ENCODE measurements at places on chromosomes 1 and 21.
A peak's percentile ranks its signal among the peaks of the same experiment; 100 is the strongest.

GRCh38 chr21:25370311-25370744 is 237.0 kb downstream of the MRPL39 start:
- DNase-seq, result no peak

DNA sequence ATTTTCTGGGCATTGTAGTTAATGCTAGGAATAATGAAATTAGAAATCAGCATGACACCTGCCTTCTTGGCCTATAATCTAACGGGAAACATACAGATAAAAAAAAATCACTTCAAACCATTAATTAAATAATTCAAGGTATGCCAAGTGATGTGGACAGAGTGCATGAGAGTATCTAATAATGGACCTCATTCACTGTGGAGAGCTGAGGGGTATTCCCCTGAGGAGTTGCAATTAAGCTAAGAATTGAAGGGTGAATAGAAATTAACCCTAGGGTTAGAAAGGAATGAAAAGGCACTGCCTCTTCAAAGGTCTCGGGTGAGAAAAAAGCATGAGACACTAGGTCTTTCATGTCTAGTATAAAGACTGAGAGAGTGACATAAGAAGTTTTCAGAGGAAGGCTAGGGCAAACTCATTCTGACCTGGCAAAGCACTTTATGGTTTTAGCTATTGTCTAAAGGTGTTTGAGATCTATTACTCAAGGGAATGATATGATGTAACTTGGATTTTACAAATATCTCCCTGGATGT is 466.1 kb downstream of the KCNT2 start:
- DNase-seq, result no peak

DNA sequence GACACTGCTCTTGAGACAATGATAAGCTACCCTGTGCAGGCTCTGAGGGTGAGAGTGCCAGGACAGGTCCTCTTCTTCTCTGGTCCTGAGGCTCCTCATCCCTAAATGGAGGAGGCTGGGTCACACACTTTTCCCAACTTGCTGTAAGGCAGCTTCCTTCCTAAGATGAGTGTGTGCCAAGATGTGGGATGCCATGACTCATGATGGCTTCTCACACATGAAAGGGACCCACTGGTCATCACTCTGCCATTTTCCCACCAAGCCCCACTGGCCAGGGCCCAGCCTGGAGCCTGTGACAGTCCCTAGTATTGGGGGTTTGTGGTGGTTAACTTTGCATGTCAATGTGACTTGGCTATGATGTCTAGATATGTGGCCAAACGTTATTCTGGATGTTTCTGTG is 54.4 kb downstream of the CNIH3 start:
- DNase-seq, result no peak

DNA sequence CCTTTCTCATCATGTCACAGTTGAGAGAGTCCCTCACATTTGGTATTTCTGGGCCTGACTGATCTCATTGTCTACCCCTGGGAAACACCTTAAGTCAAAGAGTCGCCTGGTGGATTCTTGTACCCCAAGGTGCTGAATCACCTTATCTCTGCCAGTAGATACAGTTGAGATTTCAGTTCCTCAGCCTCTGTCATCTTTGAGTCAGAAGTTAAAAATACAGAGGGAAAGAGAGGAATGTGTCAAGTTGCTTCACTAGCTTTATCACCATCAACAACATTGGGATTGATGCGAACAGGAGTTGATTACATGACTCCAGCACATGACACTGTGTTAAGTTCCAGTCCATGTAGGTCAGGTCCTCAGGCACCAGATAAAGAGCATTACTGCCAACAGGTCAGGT is 513.0 kb downstream of the NUF2 start:
- no peak for DNase-seq

- no peak for DNase-seq
These were observed 149.3 kb downstream of the NR5A2 start for GRCh38 chr1:200176798-200177197.

DNA sequence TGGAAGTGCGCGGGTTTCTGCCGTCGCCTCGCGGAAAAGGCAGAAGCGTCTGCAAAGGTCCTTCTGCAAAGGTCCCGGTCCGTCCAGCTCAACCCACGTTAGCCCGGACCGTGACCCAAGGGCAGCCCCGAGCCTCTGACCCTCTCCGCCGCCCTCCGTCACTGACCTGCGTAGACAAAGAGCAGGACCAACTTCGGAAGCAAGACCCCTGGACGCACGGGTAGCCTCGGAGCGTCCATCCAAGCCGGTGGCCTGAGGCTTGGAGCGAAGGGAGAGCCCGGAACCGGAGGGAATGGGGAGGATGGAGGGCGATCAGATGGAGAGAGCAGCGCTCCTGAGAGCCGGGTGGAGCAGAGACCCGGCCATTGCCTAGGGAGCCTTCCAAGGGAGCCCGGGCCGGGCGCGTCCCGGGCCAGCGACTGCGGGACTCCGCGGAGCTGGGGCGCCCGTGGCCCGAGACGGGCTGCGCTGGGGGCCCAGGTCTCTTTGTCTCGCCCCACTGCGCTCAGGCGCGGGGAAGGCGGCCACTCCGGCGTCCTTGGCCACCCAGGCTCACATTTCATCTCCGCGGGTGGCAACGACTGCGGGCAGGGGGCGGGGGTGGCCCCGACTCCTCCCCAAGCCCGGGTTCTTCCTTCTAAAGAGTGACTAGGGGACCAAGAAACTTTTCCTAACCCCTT is at the start of gene CYYR1:
TSS of gene CYYR1 (minus strand) at position 585 of the 680 bp plus-strand sequence. CDS start at position 239, 346 bp downstream.
- DNase-seq, result no peak

GRCh38 chr1:203340112-203340790 is 10.7 kb downstream of the FMOD start:
- no peak for DNase-seq

GRCh38 chr1:110880708-110881374 is 7.9 kb downstream of the CD53 start:
- DNase-seq, result peak; percentile 24

DNA sequence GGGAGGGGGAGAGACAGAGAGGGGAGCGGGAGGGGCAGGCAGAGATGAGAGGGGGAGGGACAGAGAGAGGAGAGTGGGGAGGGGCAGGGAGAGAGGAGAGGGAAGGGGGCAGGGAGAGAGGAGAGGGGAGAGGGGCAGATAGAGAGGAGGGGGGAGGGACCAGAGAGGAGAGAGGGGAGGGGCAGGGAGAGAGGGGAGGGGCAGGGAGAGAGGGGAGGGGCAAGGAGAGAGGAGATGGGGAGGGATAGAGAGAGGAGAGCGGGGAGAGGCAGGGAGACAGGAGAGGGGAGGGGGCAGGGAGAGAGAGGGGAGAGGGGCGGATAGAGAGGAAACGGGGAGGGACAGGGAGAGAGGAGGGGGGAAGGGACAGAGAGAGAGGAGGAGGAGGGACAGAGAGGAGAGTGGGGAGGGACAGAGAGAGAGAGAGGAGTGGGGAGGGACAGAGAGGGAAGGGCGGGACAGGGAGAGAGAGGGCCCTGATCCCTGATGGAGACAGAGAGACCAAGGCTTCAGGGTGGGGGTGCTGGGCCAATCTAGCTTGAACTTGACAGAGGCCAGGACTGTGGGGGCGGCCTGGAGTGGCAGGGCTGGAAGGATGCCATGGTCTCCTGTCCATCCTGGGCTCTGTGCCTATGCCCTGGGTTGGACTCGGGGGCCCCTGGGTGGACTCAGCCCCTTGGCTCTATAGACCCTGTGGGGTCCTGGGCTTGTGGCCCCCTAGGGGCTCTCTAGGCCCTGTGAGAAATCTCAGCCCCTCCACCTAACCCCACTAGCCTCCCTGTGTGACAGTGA is 43.6 kb downstream of the DMRTB1 start:
- DNase-seq, result no peak

DNA sequence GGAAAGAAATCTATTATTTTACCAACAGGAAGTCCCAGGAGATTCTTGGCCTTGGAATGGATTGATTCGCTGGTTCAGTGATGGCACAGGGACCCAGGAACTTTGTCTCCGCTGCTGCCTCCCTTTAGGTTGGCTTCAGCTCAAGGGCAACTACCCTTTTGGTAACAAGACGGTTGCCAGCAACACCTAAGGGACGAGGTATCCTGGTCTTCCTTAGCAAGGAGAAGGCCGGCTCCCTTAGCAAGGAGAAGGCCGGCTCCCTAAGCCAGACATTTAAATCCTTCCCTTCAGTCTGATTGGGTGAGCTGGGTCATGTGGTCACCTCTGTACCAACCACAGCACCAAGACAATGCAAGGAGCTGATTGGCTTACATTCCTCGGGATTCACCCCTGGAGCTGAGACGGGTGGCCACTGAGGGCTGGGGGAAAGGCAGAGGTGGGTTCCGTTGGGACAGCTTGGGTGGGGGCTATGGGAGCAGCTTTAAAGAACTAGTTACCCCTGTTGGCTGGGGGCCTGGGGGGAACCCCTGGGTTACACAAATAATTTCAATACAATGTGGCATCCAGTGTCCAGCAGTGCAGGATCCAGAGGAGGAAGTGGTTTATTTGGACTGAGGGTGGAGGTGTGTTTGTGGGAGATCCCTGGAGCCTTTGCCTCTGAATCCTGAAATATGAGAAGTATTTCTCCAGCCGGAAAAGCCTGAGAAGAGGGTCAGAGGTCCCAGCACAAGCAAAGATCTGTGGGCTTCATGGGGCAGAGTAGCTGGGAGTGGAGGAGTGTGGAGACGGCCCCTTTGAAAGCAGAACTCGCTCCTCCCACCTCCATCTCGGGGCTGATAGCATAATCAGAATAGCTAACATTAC is 20.7 kb upstream of the CLIC4 start:
- DNase-seq, result no peak

- no peak for DNase-seq
These were observed 229.7 kb upstream of the CACYBP start for GRCh38 chr1:174769961-174770549.

DNA sequence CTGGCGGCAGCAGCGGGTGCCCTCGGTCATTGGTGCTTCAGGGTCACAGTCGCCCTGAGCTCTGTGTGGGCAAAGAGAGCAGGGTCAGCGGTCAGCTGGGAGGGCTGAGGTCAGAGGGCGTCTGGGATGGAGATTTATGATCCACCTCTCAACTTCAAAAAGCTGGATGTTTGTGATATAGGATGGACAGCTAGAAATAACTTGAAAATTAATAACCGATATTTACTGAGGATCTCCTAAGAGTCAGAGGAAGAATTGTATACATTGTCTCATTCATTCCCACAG is 2.0 kb downstream of the LEFTY1 start:
- no peak for DNase-seq

GRCh38 chr1:245465666-245466065 is 310.9 kb downstream of the KIF26B start:
- DNase-seq, result no peak

- no peak for DNase-seq
These were observed 80.0 kb upstream of the CCDC190 start for GRCh38 chr1:162941024-162941423.

DNA sequence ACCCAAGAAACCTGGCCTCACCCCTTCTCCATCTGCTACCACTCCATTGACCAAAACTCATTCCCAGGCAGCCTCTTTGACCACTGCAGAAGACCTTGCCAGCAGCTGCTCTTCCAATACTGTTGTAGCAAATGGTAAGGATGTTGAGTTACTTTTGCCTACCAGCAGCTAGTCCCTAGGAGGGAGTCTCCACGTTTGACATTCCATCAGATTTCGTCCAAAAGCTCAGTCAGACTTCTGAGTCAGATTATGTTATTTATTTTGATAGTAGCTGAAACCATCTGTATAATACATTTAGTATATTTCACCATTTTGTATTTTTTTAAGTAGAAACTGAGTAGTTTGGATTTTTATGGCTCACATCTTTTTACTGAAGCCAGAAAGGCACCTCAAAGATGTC is 51.5 kb upstream of the WNT2B start:
- DNase-seq, result no peak

- DNase-seq, result no peak
These were observed 120.7 kb downstream of the CNIH3 start for GRCh38 chr1:224736619-224737352.

- DNase-seq, result no peak
These were observed 79.3 kb upstream of the DIRAS3 start for GRCh38 chr1:68129536-68130250.

DNA sequence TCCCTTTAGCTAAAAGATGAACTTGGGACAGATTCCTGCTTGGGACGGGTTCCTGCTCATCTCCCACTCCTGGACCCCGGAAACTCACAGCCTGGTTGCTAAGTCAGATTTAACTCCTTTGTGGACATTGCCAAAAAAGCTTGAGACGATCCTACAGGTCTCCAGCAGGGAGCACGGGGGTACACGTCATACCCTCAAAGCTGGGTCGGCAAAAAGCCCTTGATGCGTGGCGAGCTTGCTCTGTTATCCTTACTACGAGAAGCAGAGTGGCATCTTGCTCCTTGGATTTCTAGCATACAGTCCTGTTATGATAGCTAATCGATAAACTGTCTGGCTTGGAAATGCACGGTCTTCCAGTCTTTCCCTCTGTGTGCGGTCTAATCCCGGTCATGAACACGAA is 60.8 kb upstream of the KRTAP19-8 start:
- no peak for DNase-seq

DNA sequence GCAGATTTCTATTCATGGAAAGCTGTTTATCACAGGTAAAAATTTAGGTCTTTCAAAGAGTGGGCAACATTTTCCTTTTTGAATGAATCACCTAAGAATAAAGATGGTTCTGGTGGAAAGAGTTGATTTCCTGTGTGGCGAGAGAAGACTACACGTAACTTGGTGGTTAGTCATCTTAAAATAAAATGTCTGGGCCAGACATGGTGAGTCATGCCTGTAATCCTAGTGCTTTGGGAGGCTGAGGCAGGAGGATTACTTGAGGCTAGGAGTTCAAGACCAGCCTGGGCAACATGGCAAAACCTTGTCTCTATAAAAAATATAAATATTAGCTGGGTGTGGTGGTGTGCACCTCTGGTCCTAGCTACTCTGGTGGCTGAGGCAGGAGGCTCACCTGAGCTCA is 65.7 kb downstream of the DISP1 start:
- no peak for DNase-seq

DNA sequence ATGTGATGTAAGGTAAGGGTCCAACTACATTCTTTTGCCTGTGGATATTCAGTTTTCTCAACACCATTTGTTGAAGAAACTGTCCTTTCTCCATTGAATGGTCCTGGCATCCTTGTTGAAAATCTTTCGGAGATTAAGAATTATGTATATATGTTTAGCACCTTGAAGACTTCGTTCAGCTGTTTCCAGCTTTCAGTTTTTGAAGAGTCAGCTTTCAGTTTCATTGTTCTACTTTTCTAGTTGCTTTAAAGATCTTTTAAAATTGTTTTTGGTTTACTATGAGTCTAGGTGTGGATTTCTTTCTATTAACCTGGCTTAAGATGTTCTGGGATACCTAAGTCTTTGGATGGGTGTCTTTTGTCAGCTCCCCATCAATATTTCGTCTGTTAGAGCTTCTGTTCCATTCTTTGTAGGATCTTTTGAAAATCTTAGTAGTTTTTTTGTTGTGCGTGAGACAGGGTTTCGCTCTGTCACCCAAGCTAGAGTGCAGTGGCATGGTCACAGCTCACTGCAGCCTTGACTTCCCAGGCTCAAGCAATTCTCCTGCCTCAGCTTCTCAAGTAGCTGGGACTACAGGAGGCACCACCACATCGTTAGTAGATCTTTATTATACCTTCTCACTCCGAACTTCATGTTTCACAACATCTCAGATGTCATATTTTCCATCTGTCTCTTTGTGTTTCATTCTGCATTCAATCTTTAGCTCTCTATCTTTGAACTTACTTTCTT is 353.5 kb upstream of the B3GALT2 start:
- no peak for DNase-seq

- DNase-seq, result no peak
These were observed 27.9 kb upstream of the KIRREL1 start for GRCh38 chr1:157965584-157965983.

- DNase-seq, result peak; percentile 48
These were observed 655 bp downstream of the USF1 start for GRCh38 chr1:161044908-161045735.

- DNase-seq, result no peak
These were observed 18.8 kb upstream of the UBXN10 start for GRCh38 chr1:20167126-20167525.

- DNase-seq, result no peak
These were observed 161.7 kb upstream of the ST6GALNAC5 start for GRCh38 chr1:76705560-76705959.

Data from stimulated activated CD8-positive, alpha-beta memory T cell treated with anti-CD3 and anti-CD28 coated beads, Interleukin-2, amount 100 ng/mL, for 1 hour (primary cell).